NCI-H524 treated with DMSO at 0.1 percent for 48 hours (cell line): ENCODE measurements at places on chromosomes 6 and 20.

DNA sequence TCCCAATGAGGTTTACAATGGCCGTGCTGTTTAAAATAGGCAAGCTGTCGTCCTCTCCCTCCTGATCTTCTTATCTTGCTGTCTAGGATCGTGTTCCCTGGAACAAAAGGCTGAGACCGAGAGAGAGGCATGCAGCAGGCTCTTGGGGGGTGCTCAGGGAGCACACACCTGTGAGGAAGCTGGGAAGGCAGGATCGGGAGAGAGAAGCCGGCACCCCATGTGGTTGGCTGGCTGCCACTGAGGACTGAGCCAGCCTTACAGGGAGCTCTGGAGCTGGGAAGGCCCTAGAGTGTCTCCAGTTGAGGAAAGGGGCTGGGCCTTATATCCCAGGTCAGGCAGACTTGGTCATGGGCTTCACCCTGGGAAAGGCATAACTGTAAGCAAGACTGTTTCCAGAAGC, 184.2 kb downstream of the LY86 start:
- DNase-seq: no peak

DNA sequence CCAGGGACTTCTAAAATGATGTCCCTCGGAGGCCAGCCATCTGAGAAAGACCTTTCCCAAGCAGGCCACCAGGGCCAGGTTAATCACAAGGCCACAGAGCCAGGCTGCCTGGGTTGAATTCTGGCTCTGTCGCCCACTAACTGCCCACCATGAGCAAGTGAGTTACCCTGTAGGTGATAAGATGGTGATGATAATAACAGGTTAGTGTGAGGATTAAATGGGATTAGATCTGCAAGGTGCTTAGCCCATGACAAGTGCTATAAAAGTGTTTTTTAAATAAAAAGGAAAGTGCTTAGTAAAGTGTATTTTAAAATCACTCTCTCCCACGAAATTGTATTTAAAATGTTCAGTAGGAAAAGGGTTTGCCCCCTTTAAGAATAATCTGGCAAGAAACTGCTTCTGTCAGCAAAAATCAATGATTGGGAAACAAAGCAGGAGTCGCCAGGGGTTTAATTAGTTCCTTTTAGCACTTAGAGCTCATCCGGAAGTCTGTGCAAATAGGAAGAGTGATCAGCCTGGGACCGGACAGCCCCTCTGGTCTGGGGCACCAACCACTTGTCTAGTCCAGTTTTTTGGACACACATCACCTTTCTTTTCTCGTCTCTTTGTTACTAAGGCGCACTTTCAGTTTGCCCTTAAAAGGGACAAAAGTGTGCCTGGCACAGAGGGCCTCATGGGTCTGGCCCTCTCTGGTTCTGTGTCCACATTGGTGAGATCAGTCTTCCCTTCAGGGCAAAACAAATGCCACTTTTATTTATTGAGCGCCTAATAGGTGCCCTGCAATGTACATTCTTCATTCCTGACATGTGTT, 150.4 kb downstream of the GRM4 start:
- no peak for DNase-seq

DNA sequence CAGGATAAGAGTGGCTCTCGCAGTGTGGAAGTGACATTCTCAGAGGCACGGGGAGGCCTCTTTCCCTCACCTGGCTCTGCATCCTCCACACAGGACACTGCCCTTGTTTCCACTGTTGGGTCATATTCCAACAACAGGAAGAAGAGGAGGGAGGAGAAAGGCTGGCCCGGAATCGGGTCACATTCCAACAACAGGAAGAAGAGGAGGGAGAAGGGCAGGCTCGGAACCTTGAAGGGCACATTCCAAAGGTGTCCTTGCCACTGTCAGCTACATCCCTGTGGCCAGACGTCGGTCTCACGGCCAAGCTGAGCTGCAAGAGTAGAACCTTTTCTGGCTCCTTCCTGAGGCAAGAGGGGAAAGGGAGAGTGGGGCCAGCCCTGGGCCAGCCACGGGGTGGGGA, 25.4 kb downstream of the CHRNA4 start:
- no peak for DNase-seq

DNA sequence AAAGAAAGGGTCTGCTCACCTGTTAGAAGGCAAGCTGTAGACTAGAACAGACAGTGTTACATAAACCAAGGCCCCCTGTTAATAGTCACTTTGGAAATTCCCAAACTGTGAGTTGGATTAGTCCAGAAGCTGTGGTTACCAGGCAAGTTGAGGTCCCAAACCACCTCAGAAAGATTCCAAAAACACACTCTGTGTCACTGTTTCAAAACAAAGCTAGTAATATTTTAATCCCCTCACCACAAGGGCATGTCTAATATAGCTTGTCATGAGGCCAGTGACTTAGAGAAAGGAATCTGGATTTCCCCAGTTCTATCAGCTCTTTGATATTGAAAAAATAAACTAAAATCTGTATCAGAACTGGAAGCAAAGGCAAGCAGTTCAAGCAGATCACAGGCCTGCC, 244.6 kb downstream of the HAO1 start:
- no peak for DNase-seq

DNA sequence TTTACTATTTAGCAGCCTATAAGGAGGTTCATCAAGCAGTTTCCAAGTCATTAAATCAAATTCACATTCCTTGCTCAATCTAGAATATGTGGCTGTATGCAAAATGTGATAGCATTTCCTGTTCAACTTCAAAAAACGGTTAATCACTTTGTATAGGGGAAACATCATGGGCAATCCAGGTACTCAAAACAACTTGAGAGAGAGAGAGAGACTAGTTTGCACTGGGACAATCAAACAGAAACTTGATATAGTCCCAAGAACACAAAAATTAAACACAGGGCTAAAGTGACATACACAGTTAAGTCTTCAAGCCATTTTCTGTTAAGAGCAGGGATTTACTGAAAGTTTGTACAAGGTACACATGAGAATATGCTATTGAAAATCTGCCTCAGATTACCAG, 7.4 kb downstream of the CPNE1 start:
- no peak for DNase-seq

DNA sequence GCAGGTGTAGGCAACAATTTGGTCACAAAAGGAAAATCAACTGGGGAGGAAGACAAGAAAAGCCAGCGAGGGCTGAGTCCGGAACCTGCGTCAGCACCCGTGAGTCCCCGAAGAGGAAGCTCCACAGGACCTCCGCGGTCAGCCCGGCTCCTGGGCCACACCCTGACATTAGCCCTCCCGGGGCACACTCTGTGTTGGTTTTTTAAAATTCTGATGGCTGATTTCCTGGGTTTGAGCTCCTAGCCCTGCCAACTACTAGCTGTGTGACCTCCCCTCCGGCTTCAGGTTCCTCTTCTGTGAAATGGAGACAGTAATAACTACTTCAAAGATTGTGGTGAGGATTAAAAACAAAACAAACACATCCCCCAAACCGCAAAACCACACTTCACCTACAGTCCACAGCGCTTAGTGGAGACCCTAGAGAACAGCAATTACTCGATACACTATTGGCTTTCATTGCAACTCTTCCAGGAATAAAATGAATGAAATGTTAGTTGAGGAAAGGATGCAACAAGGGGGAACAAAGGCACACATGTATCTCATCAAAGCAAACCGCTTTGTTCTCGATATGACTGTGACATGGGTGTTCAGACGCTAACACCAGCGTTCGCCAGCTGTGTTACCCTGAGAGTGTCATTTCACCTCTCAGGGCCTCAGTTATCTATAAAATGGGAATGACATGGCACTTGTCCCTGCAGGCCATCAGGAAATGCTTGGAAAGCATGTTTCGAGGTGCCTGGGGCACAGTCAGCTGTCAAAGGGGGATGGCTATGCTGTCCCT, 985 bp downstream of the ZBP1 start:
- DNase-seq: no peak

GRCh38 chr20:41984031-41984430, 365.9 kb upstream of the CHD6 start:
- no peak for DNase-seq

GRCh38 chr20:40104959-40105358, 584.1 kb downstream of the MAFB start:
- no peak for DNase-seq

DNA sequence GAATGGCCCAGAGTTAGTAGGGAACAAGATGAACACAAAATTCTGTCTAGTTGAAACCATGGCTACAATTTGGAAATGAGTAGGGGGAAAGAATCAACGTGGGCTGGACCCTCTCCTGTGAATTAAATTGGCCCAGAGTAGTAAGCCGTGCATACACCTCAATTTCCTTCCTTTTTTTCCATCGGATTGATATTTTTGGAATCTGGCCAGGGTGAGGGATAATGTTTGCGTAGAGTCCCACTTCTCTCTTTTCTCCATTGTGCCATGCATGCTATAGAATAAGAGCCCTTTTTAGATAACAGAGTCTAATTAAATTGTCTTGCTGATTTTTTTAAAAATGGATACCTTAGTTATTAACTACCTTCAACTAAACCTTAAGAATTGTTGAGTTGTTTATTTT, 35.2 kb downstream of the XRN2 start:
- DNase-seq: no peak

DNA sequence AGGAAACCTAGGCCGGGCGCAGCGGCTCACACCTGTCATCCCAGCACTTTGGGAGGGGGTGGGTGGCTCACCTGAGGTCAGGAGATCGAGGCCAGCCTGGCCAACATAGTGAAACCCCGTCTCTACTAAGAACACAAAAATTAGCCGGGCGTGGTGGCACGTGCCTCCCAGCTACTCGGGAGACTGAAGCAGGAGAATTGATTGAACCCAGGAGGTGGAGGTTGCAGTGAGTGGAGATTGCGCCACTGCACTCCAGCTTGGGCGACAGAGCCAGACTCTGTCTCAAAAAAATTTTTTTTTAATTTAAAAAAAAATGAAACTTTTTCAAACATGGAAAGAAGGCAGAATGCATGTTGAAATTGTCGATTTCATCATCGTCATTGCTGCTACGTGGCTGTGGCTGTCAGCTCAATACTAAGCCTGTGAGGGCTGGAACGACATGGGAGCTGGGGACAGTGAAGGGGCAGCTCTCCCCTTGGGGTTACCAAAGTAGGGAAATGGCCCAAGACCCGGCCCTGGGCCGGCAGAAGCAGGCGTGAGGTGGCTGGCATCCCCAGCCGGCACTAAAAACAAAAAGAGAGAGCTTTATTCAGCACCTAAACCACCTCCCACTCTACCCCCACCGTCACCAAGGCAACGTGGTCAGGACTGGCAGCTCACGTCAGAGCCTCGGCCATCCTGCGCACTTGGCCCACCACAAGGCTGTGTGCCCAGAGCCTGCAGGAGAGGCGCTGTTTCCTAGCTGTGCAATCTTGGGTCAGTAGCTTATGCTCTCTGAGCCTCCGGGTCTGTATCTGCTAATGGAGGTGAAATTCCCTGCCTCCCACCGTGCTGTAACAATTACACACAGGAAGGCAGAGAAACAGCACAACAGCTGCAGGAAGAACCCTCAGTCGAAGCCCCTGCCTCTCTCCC, 30.8 kb downstream of the AGPAT4 start:
- DNase-seq: no peak

DNA sequence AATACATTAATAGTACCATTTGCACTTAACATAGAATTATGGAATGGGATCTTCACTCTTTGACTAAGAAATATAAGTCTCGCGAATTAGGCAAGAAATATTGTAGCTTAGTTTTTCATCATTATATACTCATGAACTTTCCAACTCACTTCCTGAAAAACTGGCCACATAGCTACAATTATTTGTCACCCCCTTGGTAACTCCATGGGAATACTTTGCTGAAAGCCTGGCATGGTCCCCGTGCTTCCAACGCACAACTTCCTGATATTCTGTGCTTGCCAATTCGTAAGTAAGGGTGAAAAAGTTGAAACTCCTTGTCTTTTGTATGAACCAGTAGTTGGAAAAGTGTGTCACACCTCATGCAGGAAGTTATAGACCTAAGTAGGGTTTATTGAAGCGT, 23.7 kb upstream of the HLA-DQA1 start:
- DNase-seq: no peak

- DNase-seq: no peak
Observed at GRCh38 chr6:39281312-39281980, 32.8 kb downstream of the KCNK17 start.

- no peak for DNase-seq
Observed at GRCh38 chr6:70337743-70338105, 34.8 kb upstream of the COL9A1 start.

- DNase-seq: no peak
Observed at GRCh38 chr6:6466967-6467761, 121.4 kb upstream of the LY86 start.

DNA sequence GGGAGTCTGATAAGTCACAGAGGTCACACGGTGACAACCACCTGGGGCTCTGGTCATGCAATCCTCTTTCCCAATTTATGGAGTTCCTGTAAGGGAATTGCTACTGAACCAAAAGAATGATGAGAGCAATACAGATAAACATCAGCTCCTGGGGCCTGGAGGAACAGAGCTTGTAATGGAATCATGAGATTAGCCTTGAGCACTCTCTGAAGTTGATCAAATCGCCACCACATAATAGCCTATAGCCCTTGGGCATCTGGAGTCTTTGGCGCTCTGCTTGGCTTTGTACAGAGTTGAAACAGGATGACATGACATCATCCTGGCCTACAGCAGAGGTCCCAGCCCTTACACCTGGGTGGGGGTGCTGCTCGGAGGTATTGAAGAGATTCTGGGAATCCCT, 154.3 kb upstream of the DTNBP1 start:
- no peak for DNase-seq

- no peak for DNase-seq
Observed at GRCh38 chr20:19047040-19047950, 165.1 kb upstream of the SLC24A3 start.

DNA sequence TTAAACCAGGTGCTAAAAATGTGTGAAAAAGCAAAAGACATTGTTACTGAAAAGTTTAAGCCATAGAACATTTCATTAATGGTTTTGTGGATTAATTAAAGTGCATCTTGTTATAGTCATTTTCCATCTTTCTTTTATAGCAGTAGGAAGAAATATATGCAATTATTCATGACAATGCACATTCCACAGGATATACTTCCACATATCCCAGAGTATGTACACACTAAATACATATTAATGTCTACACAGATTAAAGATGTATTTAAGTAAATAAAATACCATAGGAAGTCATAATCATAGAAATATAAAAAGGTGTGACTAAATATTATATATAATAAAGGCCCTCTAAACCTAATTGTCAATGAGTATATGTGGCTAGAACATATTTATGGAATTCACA, 578.8 kb downstream of the PHF3 start:
- no peak for DNase-seq

- DNase-seq: no peak
Observed at GRCh38 chr6:133291671-133292070, 50.5 kb downstream of the EYA4 start.

GRCh38 chr6:19691465-19692167, 145.6 kb upstream of the ID4 start:
- peak; percentile 17 for DNase-seq

GRCh38 chr20:53904261-53904660, 166.1 kb downstream of the BCAS1 start:
- DNase-seq: no peak

GRCh38 chr20:10924644-10925201, 250.9 kb upstream of the JAG1 start:
- DNase-seq: no peak

DNA sequence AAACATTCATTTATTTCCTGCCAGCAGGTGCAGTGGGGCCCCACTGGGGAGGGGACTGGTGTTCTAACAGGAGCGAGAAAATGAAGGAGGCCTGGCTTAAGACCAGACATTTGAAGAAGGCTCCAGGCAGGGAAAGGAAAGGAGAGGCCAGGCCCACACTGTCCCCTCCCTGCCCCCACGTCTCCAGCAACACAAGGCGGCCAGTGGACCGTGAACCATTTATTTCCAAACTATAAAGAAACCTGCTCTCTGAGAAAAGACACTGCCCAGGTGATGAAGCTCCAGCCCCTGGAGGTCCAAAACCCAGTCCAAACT, 41.4 kb upstream of the CDH22 start:
- no peak for DNase-seq

- no peak for DNase-seq
Observed at GRCh38 chr6:110116258-110116657, 63.2 kb downstream of the WASF1 start.

GRCh38 chr6:158649289-158650143, at the start of gene SYTL3:
Gene SYTL3, plus strand, starts transcription at chr6:158650054. Its CDS starts 13,215 bp downstream, at chr6:158663269.
- no peak for DNase-seq
